ENCODE measurements at places on chromosomes 1 and 21. TPM values are rescaled to one million over a fixed set of nuclear protein-coding genes. Genes with fewer than 3 reads are reported as not detected.

The HSD3B1 gene
- total RNA-seq = not detected

The EDARADD gene
- 0.38 TPM for total RNA-seq

The SHCBP1L gene
- not detected for total RNA-seq

The ESPN gene
- 2.4 TPM for total RNA-seq

- DNase-seq = no peak
Measured at GRCh38 chr1:9746211-9746610, 77.6 kb downstream of the CLSTN1 start.

- DNase-seq = no peak
Measured at GRCh38 chr1:40384413-40384762, 10.9 kb downstream of the SMAP2 start.

DNA sequence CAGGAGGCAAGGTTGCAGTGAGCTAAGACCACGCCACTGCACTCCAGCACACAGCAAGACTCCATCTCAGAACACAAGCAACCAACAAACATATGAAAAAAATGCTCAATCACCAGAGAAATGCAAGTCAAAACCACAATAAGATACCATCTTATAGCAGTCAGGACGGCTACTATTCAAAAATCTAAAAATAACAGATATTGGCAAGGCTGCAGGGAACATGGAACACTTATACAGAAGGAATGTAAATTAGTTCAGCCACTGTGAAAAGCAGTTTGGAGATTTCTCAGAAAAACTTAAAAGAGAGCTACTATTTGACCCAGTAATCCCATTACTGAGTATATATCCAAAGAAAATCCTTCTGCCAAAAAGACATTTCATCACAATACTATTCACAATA lies 27.6 kb upstream of the POGK start:
- DNase-seq = no peak

- no peak for DNase-seq
Measured at GRCh38 chr1:204418174-204419063, 6.8 kb upstream of the PPP1R15B start.

DNA sequence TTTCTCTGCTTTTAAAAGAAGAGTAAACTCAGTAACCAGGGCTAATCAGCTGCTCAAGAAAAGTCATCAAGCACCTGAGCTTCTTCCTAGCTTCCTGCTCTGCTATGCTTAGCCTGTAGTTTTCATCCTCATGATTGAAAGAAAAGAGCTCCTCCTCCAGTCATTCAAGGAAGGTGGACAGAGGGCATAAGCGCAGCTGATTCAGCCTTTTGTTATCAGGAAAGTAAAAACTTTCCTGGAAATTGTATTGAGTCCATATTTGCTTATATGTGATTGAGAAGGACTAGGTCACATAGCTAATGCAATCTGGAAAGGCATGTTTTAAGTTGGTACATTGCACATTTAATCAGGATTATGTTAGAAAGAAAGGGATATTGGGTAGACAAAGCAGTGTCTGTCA lies 8.5 kb upstream of the BACH1 start:
- DNase-seq = no peak

GRCh38 chr1:180271272-180272255 lies 41.5 kb downstream of the LHX4 start:
- DNase-seq = no peak

DNA sequence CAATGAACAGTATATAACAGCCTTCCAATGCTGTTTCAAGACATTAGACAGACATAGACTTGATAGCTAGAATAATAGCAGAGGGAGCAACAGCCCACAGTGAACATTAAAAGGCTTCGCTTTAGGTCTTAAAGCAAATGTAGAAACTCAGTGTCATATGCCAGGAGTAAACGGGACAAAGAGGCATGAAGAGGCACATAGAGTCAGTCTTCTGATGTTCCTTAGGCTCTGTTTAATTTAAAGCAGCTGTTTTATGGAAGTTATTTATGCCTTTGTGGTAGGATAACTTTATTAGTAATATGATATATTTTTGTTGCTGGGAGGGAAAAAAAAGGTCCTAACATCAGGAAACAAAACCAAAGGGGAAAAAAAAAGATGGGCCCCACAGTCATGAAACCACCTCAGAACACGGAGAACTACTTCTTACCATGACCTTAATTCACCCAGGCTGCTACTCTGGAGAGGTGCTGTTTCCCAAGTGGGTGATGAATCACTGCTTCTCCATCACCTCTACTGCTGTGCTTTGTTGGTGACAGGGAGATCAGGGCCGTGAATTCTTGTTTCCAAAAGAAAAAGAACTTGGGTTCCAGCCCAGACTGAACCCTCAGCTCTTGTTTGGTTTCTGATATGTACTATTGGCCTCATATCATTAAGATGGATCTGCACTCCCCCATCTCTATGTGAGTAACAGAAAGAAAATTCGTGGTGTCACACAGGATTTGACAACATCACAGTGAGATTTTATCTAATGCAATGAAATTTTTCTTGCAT lies 616.9 kb downstream of the KIF26B start:
- DNase-seq = no peak

DNA sequence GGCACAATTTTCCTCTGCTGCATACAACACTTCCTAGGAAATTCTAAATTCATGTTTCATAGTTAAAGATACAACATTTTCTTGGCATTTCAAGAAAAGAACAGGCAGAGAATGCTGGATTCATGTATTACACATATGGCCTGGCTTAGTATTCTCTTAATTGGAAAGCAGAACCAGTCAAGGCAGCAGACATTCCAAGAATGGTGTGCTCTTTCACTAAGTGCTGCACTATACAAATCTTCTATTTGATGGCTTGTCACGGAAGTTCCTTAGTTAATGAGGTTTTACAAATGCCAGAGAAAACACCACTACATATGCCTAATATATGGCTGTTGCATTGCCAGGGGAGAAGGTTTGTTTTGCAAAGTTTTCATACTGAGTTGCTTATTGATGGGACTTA lies 80.8 kb upstream of the DYNLT5 start:
- DNase-seq = no peak

GRCh38 chr1:113608399-113608798 lies 150.9 kb downstream of the PHTF1 start:
- DNase-seq = no peak

GRCh38 chr1:18646091-18646785 lies 15.6 kb downstream of the PAX7 start:
- DNase-seq = no peak

- DNase-seq = no peak
Measured at GRCh38 chr1:161930064-161930463, 93.6 kb downstream of the OLFML2B start.
